ENCODE measurements at places on chromosomes 7 and 10. TPM values are rescaled to one million over a fixed set of nuclear protein-coding genes. Genes with fewer than 3 reads are reported as not detected.

The BLNK gene
- total RNA-seq = 3.2 TPM

The CPA1 gene
- total RNA-seq = 0.79 TPM

The UPK3BL1 gene
- total RNA-seq = 6.5 TPM

The CTAGE8 gene
- 0.60 TPM for total RNA-seq

The DRGX gene
- not detected for total RNA-seq

The ASIC3 gene
- total RNA-seq = 1.4 TPM

The STK31 gene
- total RNA-seq = 0.14 TPM

The RET gene
- total RNA-seq = 1.0 TPM

The PON1 gene
- total RNA-seq = not detected

The NKX1-2 gene
- total RNA-seq = not detected

The RTKN2 gene
- total RNA-seq = 0.19 TPM

The TUBGCP2 gene
- total RNA-seq = 36.0 TPM

The FGFR2 gene
- total RNA-seq = 17.7 TPM

The AEBP1 gene
- 919 TPM for total RNA-seq

The NOLC1 gene
- total RNA-seq = 32.6 TPM

The EPO gene
- not detected for total RNA-seq

The PARD3 gene
- 28.8 TPM for total RNA-seq

All from posterior vena cava (tissue), 2 donors.